ENCODE measurements at places on chromosomes 6 and 20.

DNA sequence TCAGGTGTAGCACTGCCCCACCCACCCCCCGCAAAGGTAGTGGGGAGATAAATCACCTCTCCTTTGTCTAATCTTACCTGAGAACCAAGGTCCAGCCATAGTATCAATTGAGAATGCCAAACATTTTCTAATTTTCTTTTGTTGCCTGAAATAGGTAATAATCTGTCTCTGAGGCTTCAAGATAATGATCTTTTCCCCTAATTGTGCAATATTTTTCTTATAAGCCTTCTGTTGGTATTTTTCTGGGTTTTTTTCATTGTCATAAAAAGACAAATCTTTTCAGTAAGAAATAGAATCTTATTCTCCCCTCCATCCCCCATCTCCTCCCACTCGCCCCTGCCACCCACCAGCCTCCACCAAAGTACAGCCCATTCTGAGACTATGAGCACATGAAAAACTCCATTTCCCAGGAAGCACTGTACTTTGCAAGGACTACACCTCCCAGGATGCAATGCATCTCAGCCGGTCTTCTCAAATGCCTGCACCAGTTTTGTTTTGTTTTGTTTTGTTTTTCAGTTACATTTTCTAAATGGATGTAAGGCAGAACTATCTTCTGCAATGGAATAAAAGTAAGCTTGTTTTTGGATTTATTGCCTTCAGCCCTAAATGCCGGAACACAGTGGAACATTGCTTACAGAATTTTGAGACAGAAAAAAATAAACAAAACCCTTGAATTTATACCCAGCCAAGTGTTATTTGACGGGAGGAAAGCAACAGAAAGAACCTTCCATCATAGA, 268.0 kb downstream of the TFAP2A start:
- DNase-seq, result peak; percentile 13

GRCh38 chr6:108452711-108453195, 108.0 kb upstream of the FOXO3 start:
- peak; percentile 53 for DNase-seq

DNA sequence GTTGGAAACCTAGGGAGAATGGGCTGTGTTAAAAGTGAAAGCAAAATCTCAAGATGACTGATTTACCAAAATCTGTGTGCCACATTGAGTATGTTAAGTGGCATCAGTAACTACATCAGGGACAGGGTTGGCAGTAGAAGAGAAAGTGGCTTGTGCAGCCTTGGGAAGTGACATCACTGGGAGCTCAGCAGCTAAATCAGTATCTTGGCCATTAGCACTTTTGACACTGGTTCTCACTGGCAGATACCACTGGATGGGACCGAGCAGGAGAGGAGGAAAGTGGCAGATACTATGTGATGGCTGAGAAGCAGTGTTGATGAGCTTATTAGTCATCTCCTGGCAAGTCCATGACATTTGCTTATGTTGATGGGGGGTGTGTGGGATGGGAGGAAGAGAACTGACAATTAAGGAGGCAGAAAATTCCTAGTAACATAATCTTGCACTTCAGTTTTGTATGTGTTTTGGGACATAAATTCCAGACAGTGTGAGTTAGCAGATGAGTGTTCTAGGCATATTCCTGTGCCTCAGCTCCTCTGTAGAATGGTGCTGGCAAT, 322.2 kb downstream of the SOX4 start:
- DNase-seq, result peak; percentile 60

DNA sequence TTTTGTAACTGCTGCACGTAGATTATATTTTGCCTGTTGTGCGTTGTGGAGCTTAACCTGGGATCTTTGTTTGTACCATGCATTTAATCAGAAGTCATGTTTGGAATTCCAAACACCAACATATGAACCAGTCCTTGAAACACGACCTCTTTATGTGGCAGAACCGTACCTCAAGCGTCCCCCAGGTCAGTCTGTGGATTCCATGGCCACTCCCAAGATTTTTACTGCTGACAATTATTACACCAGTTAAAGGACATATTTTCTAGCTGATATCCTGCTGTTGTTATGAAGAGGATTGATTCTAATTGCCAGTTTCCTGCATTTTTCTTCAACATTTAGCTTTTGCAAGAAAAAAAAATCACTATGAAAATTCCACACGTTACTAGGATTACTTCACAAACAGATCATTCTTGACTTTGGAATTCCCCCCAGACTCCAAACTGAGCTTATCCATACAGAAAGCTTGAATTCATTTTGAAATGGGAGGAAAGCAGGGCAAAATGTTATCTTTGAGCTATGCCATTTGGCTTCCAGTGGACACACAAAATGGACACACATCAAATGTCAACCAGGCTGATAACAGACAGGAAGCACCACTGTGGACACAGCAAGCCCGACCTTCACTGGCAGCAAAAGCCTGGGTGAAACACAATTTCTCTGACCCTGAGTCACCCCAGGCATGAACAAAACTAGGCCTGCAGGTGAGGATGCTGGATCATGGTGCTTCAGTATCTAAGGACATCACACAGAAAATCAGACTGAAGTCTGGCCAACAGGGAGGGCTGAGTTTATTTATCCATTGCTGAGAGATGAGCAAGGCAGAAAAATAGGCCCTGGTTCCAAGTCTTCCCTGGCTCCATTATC, 542.9 kb upstream of the JAG1 start:
- DNase-seq, result peak; percentile 86

GRCh38 chr6:111129013-111129412, 41.7 kb downstream of the SLC16A10 start:
- no peak for DNase-seq

GRCh38 chr6:44145839-44146238, 12.8 kb upstream of the CAPN11 start:
- no peak for DNase-seq

DNA sequence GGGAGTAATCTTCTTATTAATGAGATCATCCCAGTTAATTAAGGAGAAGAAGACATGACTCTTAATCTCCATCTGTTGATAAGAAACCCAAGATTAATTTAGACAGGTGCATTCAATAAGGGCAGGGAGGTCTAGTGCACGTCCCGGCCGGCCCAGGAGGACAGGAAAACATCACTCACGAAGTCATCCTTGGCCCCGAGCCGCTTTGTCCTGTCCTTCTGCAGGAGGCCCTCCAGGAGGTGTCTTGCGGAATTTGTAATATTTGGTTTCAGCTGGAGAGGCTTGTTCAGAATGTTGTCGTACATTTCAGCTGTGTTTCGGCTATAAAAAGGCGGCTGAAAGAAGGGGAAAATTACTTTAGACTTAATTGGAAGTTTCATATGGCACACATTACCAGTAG, 118.4 kb upstream of the SLC2A12 start:
- peak; percentile 36 for DNase-seq

DNA sequence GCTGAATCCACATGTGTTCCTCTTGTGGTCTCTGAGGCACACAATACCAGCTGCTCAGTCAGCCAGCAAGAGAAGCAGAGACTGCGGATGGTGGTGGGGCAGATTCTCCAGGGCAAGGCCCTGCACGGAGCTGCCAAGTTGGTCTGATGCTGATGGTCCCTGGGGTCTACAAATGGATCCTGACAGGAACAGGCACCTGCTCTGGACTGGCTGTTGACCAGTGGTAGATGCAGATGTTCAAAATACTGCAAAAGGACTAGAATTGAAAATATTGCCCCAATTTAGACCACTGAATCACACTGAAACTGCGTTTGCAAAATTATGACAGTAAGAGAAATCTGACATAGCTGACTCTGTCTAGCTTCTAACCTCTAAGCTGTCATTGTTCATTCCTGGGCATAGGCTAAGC, 29.6 kb upstream of the TUBB2A start:
- no peak for DNase-seq

- no peak for DNase-seq
Measured at GRCh38 chr20:2005359-2005758, 11.5 kb upstream of the PDYN start.

DNA sequence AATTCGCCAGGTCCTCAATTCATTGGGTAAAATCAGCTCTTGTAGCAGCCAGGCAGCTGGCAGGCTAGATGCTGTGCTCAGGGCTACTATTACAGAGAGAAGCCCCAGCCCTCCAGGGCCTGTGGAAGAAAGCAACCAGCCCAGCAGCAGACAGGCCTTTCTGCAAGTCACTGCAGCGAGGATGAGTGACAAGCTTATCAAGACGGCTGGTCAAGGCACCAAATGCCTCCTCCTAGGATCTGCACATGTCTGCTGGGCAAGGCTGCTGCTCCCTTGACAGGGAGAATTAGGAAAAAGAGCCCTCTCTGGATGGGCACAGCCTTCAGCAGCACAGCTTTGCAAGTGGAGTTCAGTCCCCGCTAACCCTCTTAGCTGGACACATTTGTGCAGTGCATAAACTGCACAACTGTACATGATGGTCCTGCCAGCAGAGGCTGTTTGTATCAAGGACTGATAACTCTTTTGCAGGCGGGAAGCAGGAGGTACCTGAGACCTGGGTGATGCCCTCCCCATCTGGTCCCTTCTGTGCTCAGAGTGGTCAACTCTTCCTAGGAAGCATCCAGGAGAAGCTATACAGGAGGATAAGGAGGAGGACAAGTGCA, 89.9 kb downstream of the CDC5L start:
- DNase-seq, result no peak

GRCh38 chr6:22083119-22083518, 213.7 kb downstream of the PRL start:
- no peak for DNase-seq

- no peak for DNase-seq
Measured at GRCh38 chr6:116467096-116467495, 5.9 kb downstream of the CALHM6 start.

GRCh38 chr20:23606652-23607049, 934 bp upstream of the CST9 start:
- peak; percentile 65 for DNase-seq

GRCh38 chr20:8372824-8373380, 240.8 kb downstream of the PLCB1 start:
- no peak for DNase-seq

DNA sequence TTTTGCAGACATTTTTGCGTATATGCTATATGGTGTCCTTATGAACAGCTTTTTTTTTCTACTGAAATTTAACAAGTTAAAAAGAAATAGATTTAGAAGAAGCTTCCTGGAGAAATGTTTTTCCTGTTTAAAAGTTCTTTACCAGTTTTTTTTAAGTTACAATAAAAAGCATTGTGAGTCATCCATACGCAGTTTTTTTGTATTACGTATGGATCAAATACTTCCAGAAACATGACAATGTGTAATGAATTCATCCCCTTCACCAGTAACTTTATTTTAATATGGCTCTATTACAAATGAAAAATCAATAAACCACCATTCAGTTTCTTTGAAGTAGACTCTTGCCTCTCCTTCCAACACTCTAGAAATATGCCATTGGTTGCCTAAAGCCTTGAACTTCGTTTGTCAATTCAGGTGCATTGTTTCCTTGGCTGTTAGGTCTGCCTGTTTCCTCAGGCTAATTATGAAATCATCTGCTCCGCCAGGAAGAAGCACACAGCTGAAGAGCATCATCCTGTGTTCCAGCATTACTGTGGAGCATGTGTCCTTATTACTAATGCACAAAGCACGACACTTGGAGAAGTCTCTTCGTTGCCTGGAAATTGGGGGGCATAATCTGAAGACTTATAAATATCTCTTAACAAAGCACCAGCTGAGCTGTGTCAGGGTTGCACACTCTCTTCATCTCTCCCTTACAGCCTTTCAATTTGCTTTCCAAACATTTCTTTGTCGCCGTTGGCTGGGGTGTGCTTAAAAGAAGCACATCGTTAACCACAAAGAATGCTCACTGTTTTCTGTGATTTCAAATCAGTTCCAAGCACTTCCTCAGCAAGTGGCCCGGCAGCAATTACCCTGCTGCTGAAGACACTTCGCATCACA, 9.6 kb downstream of the MOXD1 start:
- DNase-seq, result peak; percentile 96

- no peak for DNase-seq
Measured at GRCh38 chr20:47248448-47248966, 108.0 kb downstream of the ZMYND8 start.

DNA sequence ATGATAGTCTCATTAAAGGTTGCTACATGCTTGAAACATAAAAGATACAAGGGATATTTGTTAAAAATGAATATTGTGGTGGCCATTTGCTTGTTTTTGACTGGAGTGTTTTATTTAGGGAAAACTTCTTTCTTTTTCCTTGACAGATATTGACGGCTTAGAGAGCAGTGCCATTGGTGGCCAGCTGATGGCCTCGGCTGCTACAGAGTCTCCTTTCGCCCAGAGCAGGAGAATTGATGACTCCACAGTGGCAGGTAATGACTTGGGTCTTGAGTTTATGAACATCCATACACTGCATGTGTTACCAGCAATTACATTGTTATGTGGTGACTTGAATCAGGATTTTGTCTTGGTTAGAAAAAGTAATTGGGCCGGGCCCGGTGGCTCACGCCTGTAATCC, 67.5 kb upstream of the PBOV1 start:
- no peak for DNase-seq

DNA sequence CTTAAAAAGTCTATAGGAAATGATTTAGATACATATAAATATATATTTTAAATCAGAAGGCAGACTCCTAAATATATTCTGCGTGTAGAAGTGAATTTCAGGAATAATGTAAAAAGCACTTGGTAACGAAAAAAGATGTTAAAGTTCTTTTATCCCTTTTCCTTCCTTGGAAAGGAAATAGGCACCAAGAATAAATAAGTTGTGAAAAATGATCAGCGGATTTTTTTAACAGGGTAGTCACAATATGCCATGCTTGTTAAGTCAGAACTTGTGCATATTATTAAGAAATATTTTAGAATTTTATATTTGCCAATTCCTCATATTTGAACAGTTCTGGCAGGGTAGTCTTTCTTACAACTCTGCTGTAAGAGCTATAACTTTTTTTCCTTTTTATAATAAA, 173.8 kb downstream of the CD83 start:
- no peak for DNase-seq

GRCh38 chr20:47668313-47669151, 116.7 kb downstream of the SULF2 start:
- DNase-seq, result no peak

DNA sequence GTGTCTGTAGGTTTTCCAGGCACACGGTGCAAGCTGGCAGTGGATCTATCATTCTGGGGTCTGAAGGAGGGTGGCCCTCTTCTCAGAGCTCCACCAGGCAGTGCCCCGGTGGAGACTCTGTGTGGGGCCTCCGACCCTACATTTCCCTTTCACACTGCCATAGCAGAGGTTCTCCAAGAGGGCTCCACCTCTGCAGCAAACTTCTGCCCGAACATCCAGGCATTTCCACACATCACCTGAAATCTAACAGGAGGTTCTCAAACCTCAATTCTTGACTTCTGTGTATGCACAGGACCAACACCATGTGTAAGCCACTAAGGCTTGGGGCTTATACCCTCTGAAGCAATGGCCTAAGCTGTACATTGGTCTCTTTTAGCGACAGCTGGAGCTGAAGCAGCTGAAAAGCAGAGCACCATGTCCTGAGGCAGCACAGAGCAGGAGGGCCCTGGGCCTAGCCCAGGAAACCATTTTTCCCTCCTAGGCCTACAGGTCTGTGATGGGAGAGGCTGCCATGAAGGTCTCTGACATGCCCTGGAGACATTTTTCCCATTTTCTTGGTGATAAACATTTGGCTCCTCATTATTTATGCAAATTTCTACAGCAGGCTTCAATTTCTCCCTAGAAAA, 253.3 kb downstream of the ERMARD start:
- DNase-seq, result no peak

Measured in AG10803 (cell line).